ENCODE measurements at places on chromosomes 16 and 17.
A peak's percentile ranks its signal among the peaks of the same experiment; 100 is the strongest.

DNA sequence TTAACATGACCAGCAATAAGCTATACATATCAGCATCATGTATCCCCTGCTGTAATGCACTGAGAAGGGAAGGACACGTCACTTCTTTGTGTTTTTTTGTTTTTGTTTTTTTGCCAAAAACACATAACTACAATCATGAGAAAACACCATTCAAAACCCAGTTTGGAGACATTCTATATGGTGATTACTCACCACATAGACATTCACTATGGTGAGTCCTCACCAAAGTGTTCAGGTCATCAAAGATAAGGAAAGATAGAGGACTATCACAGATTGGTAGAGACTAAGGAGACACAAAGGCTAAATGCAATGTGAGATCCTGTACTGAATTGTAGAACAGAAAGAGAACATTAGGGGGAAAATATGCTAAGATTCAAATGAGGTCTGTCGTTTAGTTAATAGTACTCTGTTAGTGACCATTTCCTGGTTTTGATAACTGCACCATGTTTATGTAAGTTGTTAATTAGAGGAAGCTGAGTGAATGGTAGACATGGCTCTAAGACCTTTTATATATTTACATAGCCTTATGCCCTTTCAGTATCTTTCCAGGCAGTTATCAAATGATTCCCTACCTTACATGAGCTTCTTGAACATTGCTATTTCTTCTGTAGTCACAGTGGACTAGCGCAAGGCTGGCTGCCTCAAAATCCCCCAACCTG lies 46.6 kb downstream of the PIK3R5 start:
- DNase-seq, result no peak

- DNase-seq, result no peak
Measured at GRCh38 chr17:68452724-68453290, 4.5 kb downstream of the WIPI1 start.

- no peak for DNase-seq
Measured at GRCh38 chr17:78415821-78416711, 37.6 kb downstream of the PGS1 start.

GRCh38 chr16:27738596-27738995 lies 188.7 kb downstream of the KATNIP start:
- no peak for DNase-seq

DNA sequence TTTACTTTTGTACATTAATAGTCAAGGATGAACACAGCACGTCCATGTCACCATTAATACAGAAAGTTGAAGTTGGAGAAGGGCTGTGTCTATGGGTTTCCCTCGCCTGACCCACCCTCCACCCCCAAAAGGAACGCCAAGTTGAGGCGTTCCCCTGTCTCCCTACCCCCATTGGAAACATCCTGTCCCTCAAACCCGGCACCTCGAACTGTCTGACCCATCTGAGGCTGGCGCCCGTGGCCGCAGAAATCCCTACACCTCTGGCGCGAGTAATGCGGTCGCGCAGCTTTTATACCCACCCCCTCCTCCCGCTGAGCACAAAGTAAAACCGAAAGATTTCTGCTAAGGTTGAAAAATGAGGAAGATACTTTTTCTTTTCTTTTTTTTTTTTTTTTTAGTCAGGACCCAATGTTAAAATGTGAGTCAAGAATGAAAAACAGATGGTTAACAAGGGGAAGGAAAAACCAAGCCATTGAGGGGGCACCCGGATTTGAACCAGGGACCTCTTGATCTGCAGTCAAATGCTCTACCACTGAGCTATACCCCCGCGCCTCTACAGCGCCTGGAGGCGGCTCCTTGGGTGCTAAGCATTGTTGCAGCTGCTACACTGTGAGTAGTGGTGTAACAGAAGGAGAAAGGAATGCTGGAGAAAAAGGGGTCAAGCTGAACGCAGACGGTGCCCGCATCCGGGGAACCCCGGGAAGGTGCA lies 887 bp upstream of the LASP1 start:
- peak; percentile 78 for DNase-seq

DNA sequence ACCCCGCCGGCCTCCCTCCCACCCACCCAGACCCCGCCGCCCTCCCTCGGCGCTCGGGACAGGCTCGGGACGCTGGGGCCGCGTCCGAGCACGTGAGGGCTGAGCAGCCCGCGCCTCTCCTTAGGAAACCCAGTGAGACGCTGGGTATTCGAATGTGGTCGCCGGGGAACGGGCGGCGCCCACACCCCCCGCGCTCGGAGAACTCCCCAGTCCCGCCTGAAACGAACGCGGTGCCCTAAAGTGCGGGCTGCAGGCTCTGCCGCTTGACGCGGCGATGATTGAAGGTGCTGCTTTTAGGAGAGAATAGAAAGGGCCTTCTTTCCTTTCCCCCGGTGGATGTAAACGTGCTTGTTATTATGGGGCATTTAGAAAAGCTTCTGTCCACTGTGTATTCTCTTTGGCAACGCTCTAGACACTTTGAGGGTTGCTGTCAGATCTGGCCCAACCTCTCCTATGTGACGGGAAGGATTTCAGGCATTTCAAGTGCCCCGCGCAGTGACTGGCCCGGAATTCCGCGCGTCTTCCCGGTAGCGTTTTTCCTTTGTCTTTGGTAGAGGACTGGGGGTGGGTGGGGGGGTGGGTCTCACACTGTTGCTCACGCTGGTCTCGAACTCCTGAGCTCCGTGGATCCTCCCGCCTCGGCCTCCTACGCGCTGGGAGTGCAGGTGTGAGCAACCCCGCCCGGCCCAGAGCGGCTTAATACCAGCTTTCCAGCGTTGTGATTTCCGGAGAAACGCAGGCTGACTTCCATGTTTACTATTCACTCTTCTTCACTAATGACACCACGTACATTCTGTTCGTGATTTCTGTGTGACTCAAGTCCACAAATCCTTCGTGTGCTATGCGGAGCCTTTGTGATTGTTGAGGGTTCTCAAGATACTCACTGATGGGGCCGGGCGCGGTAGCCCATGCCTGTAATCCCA lies 21.8 kb upstream of the FOXK2 start:
- DNase-seq, result peak; percentile 33

DNA sequence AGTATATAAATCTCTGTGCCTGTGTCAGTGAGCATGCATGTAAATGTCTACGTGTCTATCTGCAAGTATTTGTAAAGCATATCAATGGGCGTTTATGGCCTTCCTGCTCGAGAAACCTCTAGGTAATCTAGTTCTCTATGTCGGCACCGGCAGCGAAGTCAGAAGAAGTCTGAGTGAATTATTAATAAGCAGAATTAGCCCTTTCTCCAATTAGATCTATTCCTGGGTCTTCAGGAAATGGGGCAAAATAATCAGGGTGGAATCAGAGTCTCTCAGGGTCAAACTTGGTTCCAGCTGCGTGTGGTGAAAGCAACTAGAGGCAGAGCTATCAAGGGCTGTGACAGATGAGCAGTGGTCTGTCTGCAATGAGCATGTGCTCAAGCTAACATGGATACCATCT lies at the start of gene C17orf78:
Gene C17orf78 (plus strand): TSS at position 280 of the 400 bp plus-strand sequence. CDS start 108 bp downstream, at position 388.
- DNase-seq, result no peak

- DNase-seq, result no peak
Measured at GRCh38 chr16:57045694-57046381, 46.5 kb upstream of the CPNE2 start.

DNA sequence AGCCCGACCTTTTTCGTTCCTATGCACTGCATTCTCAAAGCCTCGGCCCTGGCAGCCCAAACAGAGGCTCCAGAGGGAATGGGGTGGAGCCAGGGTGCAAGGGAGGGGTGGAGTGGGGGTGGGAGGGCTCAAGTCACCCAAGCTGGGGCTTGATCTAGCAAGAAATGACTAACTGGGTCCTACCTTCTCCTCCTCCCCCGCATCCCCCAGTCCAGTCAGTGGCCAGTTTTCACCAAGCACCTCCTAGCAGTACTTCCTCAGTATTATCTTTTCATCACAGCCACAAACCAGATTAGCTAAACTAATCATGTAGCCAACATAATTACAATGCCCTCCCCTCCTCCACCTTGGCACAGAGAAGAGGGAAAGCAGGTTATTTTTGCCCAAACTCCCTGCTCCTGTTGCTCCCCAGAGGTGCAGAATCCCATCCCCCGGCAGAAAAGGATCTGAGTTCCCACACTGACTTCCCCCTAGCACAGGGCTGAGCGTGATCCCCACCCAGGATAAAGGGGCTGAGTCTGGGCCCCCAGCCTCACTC lies 2.2 kb downstream of the JUP start:
- no peak for DNase-seq

- peak; percentile 70 for DNase-seq
Measured at GRCh38 chr17:28552176-28552999, at the start of gene UNC119. UNC119 (minus strand) TSS chr17:28552624; CDS start chr17:28552557, 67 bp downstream.

DNA sequence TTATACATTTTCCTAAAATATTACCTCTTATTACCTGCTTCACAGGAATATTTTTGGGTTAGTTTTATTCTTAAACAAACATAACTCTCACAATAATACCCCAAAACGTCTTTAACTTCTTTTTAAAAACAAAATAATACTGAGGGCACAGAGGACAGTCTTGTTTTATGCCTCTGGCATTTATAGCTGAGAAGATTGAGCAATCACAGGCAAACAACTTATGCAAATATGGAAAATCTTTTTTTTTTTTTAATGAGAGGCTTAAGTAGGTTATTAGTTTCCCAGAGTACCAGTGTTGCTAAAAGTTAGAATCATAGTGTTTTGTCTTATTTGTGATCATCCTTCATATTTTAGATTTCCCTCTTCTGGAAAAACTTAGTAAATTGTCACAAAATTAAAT lies 195.0 kb downstream of the FTO start:
- no peak for DNase-seq

GRCh38 chr17:35735036-35735805 lies 3.8 kb downstream of the RASL10B start:
- no peak for DNase-seq

GRCh38 chr16:12447556-12447955 lies 356.1 kb downstream of the CPPED1 start:
- no peak for DNase-seq

DNA sequence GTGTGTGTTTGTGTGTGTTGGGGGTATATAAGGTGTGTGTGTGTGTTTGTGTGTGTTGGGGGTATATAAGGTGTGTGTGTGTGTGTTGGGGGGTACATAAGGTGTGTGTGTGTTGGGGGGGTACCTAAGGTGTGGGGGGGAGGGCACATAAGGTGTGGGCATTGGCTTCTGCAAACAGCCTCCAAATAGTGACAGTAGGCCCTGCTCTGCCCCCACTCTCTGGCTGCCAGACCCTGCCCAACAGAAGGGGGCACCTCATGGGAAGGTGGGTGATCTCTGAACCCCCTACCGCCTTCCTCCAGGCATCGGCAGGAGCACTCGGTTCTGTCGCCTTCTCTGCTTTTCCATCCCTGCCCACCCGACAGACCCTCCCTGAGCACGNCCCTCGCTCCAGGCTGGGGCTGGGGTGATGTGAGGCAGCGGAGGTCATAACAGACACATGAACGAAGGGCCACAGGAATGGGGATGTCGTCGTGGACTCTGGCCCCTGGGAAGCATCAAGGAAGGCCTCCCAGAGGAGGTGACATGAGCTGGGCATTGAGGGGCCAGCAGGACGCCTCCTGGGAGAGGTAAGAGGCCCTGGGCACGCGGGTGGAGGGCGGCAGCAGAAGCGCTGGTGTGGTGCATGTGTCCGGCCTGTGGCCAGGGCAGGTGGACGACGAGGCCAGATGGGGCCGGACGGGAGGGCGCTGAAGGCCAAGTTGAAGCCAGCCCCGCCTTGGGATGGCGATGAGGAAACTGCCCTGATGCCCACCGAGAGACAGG lies 136.6 kb upstream of the RPH3AL start:
- peak; percentile 25 for DNase-seq

DNA sequence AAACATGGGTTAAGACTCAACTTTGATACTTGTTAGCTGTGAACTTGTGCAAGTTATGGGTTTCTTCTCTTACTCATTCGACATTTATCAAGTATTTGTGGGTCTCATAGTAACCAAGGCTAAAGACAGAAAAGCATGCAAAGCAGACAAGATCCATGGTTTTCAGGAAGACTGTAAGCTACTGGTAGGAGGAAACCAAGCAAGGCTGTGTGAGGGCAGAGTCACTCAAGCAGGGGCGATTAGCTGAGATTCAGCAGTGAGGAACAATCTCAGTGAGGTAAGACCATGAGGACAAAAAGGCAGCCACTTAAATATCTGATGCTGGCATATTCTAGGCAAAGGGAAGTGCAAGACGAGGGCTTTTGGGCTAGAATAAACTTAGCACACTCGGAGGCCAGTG lies 29.5 kb downstream of the MBTD1 start:
- no peak for DNase-seq

DNA sequence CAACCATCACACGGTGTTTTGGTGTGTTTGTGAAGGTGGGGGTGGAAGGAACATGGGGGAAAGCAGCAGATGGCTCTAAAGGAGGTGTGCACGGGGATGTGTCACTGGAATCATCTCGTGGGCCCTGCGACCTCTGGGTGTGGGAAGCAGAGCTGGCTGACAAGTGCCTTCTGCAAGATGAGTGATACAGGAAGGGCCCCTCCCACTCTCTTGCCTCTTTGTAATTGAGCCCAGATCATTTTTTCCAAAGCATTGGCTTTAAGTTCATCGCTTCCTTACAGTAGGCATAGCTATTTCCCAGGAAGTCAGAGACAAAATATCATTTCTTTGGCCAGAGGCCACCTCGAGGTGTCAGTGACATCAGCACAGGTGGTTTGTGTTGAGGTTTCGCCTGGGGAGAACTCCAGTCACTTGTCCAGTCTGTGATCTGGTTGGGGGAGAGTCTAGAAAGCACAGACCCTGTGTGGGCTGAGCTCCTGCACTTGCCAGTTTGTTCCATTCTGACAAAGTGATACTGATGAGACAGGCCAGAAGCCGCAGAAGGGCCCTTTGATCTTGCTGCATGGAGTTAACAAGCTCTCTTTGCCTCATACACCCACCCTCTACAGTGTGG lies 20.6 kb upstream of the SNTB2 start:
- DNase-seq, result no peak

DNA sequence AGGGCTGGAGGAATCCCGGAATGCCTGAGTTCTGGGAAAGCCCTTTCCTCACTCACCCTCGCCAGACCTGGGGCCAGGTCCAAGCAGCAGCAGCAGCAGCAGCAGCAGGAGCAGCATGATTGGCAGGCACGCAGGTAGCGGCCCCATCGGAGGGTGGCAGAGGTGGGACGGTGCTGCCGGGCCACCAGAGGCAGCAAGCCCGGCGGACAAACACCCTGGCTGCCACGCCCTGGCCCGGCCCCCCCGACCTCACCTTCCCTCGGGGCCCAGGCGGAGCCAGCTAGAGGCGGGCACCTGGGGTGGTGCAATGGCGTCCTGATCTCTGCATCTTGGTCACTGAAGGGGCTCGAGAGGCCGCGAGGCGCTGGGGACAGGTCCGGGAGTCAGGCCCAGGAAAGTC lies 122.4 kb downstream of the LAT start:
- no peak for DNase-seq

- no peak for DNase-seq
Measured at GRCh38 chr16:29915590-29916247, 10.3 kb downstream of the KCTD13 start.

- no peak for DNase-seq
Measured at GRCh38 chr17:28584434-28584833, 7.7 kb upstream of the ALDOC start.

- DNase-seq, result no peak
Measured at GRCh38 chr16:64869781-64870180, 252.1 kb downstream of the CDH11 start.

- DNase-seq, result no peak
Measured at GRCh38 chr16:85157813-85158742, 45.8 kb upstream of the CIBAR2 start.
